ENCODE measurements at places on chromosomes 2 and 18.

GRCh38 chr2:24620936-24621335 is 129.9 kb downstream of the NCOA1 start:
- no peak for DNase-seq

DNA sequence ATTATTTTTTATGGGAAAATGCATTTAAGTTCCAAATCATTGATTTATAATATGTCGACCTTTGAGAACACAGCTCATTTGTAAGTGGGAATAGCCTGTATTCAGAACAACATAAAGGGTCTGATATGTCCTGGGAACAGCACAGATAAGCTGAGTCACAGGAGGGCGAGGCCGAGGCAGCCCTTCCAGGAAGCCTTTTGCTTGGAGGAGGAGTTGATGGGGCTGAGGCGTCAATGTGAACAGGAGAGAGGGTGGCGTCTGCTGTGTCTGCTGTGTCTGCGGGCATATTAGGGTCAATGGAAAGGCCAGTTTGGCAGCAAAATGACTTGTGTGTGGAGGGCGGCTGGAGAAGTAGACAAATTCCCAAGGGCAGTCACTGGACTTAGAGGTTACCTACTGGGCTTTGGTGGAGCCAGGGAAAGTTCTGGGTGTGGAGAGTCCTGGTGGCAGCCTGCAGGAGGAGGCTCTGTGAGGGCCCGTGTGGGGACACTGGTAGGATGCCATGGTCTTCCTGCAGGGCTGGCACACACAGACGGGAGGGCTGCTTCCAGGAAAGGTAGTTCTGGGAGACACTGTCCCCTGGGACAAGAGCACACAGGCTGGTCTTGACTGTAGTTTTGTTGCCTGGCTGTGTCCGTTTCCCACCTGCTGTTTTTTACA is 128.1 kb downstream of the GLI2 start:
- DNase-seq, result no peak

GRCh38 chr2:138652378-138652777 is 127.8 kb downstream of the NXPH2 start:
- DNase-seq, result no peak

DNA sequence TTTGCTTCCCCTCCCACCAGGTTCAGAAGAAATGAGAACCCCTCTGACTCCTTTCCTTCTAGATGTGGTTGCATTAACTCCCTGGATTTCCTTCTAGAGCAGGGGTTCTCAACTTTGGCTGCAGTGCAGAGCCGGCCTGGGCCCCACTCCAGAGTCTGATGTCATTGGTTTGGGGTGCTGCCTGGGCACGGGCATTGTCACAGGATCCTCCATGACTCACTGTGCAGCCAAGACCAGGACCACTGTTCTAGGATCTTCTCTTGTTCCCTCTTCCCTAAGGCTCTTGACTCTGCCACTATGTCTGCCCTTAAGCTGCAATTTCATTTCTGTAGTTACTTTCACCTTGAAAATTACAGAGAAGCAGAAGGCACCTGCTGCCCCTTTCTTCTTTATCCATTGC is 31.8 kb downstream of the TBC1D8 start:
- DNase-seq, result no peak

DNA sequence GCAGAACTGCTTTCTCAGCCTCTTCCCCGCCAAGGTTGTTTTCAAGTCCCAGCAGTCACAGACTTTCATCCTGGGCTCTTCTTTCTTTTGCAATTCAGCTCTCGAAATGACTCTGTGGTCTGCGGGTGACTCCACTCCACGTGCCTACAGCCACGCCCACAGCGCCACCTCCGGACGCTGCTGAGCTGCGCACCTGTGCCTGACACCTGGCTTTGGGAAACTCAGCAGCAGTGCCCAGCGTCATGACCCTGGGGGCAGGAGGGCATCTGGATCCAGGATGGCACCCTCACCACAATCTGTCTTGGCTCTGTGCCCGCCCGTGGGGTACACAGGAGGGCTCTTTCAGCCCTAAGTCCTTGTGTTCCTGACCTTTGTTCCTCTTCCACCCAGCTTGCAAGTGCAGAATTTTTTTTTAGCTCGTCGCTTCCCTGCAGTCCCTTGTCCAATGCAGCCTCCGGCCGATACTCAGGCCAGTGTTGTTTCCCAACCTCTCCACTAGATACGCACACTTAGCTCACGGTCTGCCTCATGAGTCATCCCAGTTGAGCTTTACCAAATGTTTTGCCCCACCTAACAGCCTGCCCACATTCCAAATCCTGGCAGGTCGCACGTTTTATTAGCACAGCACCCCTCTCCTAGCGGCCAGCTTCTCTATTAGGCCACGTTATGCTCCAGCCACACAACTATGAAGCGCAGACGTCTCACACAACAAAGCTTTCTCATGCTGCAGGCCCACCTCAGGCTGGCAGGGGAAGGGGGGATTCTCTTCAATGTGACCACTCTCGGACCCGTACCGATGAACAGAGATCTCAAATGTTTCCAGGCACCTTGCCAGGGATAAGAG is 6.5 kb upstream of the CAPN10 start:
- peak; percentile 34 for DNase-seq

DNA sequence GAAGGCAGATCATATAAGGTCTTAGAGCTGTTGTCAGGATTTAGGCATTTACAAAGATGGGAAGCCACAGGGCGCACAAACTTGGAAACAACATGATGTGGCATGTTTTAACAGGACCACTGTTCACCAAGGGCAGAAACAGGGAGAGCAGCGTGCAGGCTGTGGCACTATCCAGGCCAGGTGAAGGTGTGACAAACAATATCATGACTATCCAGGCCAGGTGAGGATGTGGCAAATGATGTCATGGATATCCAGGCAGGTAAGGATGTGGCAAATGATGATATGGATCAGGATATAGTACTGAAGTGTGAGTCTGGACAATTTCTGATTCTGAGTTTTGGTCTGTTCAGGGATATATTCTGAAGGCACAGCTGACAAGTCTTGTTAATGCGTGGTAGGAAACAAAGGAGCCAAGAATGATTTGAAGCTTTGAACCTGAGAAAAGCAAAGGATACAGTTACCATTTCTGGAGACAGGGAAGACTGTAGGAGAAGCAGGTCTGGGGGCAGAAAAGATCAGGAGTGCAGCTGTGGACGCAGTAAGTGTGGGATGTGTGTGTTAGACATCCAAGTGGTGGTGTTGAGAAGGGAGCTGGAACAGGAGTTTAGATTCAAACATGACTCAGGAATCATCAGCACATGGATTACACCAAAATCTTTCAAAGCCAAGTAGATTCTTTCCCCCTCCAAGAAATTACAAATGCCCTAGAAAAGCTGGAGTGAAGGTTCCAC is 205.9 kb downstream of the TMEM163 start:
- no peak for DNase-seq

DNA sequence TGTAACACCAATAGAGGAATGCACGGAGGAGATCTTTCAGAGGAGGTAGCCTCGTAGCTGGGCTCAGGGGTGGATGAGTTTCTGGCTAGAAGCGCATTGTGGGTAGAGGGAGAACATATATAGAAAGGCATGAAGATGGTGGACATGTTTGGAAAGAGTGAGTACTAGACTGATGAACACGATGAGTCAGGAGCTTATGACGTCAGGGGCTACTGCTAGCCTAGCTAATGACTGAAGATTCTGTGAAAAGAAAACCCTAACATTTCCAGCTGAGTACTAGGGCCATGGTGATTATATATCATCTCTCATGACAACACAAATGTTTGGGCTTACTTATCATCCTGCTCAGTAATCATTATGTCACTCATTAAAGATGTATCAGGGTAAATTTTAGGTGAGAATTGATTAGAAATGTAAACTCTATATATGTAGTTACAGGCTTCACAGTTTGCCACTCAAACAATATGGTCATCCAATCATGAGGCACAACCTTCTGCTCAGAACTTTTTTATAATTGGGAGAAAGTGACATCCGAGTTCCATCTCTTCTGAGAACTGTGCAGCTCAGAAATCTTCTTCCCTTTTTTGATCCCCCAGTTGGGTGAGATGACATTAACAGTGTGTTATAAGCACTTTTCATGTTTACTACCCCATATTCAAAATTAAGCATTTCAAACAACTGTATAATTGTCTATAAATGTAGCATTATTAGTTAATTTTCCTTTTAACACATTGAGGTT is 22.2 kb upstream of the IL1RN start:
- DNase-seq, result no peak

DNA sequence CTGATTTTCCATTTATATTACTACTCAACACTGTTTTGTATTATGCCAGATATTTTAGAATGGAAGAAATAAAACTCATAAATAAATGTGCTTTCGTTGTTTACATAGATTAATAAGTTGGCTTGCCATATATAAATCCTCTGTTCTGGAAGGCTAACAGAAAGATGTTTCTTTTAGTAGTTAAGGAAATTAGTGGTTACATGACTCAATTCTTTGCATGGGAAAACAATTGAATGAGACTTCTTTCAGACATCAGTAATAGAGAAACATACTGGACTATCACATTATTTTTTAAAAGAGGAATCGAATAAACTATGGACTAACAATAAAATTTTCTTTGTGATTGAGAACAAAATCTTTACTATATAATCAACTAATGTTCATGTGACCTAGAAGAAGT is 336.5 kb downstream of the KCNS3 start:
- DNase-seq, result no peak

- peak; percentile 13 for DNase-seq
Measured at GRCh38 chr2:120749506-120750431, 14.1 kb downstream of the GLI2 start.

GRCh38 chr2:75007819-75008218 is 49.4 kb downstream of the POLE4 start:
- peak; percentile 96 for DNase-seq

GRCh38 chr18:60038731-60039130 is 138.9 kb downstream of the PMAIP1 start:
- no peak for DNase-seq

DNA sequence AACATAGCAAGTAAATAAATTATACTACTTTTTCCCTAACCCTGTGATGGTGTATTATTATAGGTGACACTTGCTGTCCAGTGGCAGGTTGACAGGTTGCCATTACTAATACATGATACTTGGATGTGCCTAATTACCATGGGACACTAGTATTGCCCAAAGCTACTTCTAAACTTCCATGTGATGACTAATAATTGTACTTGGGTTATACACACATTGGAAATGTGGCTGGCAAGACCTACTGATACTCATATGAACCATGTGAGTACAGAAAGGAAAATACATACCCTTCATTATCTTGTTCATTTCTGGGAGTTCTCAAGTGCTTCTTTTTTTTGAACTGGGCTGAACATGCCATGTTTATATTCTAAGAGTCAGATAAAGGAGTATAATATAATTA is 156.4 kb downstream of the IKZF2 start:
- DNase-seq, result no peak

- DNase-seq, result no peak
Measured at GRCh38 chr2:23905155-23905554, 21.8 kb downstream of the ATAD2B start.

GRCh38 chr18:57727952-57728807 is 74.9 kb downstream of the ATP8B1 start:
- no peak for DNase-seq

DNA sequence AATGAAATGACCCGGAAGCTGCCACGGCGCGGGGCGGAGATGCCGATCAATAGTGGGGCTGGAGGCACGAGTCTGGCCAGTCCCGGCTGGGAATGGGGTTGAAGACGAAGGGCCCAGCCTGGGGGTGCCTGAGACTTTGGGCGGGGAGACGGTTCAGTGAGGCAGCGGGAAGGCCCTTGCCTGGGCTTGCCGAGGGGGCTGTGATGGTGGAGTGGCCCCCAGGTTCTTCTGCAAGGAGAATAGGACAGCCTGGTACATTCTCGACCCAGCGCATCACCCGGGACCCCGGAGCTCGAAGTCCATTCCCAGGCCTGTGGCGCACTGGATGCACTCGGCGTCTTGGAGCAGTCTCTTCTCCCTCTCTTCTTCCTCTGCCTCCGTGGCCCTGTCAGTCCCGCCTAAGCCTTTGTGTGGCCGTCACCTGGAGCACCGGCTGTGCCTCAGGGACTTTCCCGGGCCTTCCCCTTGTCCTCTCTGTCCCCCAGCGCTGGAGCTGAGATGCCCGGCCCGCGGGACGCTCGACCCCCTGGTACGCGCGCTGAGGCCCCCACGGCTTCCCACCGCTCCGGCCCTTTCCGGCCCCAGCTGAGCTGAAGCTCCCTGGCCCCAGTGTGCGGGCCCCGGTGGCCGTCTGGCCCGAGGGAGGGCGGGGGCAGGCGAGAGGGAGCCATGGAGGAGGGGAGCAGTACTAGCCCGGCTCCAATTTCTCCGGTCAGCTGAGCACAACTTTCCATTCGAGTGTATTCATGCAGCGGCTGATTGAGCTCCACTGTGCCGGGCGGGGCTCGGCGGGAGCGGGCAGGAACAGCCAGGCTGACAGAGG is 8.0 kb downstream of the SIX3 start:
- DNase-seq, result no peak

GRCh38 chr2:162484551-162484950 is 140.6 kb downstream of the GCA start:
- DNase-seq, result peak; percentile 24

DNA sequence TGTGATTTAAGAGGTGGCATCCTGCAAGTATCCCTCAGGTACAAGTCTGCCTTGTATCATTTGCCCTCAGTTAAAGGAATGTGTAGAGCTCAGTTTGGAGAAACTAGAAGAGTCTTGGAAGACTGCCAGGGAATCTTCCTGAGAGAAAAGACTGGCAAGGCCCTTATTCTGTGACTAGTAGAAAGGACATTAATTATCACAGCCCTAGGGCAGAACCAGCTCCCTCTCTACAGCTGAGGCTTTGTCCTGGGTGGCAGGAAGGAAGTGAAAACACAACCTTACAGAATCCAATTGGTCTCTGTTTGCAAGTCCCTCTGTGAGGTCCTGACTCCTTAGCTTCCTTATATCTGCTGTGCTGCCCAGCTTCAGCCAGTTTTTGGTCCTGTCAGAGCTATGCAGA is 385.9 kb upstream of the CYRIA start:
- no peak for DNase-seq

GRCh38 chr2:191401287-191401686 is 156.1 kb downstream of the MYO1B start:
- no peak for DNase-seq

- DNase-seq, result no peak
Measured at GRCh38 chr2:152456262-152456661, 121.3 kb downstream of the FMNL2 start.

GRCh38 chr18:2984703-2985261 is 28.2 kb downstream of the LPIN2 start:
- DNase-seq, result no peak

GRCh38 chr18:38948436-38948835 is 1382.8 kb upstream of the CELF4 start:
- no peak for DNase-seq

Data from NCI-H2171 treated with DMSO at 0.1 percent for 48 hours (cell line).